NCI-H1105 treated with DMSO at 0.1 percent for 48 hours (cell line): ENCODE measurements at places on chromosomes 7 and 10.
A peak's percentile ranks its signal among the peaks of the same experiment; 100 is the strongest.

GRCh38 chr7:49773218-49773935 is at the start of gene VWC2:
VWC2 (plus strand) TSS chr7:49773638; CDS start chr7:49775436, 1,798 bp downstream.
- no peak for DNase-seq

GRCh38 chr7:110943701-110944345 is 147.1 kb upstream of the LRRN3 start:
- no peak for DNase-seq

DNA sequence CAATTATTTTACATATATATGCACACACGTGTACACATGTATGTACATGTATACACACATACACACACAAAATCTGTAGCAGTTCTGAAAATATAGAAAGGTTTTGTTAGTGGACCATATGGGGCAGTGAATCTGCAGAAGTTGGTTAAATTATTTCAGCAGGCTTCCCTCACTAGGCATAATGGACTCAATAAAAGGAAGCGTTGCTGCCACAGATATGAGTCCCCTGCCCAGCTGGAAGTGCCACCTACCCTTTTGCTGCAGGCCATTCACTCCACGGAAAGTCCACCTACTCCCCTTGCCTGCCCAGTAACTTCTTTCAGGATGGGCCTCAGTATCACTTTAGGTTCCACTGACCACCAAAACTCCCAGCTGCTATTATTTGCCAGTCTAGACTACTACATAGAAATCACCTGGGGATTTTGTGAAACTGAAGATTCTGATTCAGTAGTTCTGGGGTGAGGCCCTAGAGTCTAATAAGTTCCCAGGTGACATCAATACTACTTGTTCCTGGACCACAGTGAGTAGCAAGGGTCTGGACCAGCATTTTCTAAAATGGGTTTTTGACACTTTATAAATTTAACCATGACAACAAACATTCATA is 29.3 kb upstream of the CROT start:
- DNase-seq: no peak

DNA sequence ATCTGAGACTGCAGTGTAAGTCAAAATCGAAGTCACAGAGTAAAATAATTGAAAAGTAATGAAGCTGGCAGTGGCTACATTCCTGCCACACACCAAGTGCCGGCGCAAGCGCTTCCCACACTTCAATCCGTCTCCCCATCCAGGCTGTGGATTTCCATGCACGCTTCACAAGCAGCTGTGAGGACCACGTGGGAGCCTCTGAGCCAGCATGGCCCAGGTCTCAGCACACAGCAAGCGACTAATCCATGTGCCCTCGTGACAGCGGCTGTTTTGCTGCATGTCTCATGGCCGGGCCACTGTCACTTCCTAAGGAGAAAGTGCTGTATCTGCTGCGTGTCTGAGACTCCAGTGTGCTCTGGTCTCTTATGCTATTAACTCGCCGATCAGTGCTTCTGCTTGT is 566.9 kb downstream of the DNAJB6 start:
- no peak for DNase-seq

DNA sequence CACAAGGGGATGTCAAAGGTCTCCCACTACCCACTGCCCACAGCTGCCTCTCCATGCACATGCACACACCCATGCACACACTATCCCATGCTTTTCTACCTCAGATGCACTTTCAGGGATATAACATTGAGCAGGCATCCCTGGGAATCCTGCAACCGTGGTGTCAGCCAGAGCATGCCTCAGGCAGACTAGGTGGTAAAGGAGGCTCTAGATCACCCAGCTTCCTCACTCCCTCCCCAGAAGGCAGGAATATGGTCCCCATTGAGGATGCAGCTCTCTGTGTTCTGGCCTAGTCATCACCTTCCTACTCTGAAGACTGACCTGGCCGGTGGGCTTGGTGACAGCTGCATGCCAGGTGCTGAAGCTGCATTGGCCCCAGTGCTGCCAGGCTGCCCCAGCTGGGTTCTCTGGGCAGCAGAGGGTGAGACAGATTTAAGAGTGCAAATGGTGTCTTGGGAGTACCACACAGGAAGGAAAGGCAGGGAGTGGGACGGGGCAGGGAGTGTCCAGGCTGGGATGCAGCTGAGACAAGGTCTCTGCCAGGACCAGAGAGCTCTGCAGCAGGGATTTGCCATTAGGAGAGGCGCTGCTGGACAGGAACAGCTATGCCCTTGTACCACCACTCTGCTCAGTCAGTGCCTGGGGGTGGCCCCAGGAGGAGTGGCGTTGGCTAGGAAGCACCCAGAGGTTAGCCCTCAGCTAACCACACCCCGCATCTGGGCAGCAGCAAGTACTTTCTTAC is 53.4 kb upstream of the GDF10 start:
- no peak for DNase-seq

GRCh38 chr7:36315309-36315944 is 74.2 kb upstream of the ANLN start:
- DNase-seq: no peak

- DNase-seq: no peak
Measured at GRCh38 chr7:139973101-139974050, 89.4 kb downstream of the PARP12 start.

GRCh38 chr10:99883523-99883922 is 101.1 kb downstream of the ABCC2 start:
- no peak for DNase-seq

DNA sequence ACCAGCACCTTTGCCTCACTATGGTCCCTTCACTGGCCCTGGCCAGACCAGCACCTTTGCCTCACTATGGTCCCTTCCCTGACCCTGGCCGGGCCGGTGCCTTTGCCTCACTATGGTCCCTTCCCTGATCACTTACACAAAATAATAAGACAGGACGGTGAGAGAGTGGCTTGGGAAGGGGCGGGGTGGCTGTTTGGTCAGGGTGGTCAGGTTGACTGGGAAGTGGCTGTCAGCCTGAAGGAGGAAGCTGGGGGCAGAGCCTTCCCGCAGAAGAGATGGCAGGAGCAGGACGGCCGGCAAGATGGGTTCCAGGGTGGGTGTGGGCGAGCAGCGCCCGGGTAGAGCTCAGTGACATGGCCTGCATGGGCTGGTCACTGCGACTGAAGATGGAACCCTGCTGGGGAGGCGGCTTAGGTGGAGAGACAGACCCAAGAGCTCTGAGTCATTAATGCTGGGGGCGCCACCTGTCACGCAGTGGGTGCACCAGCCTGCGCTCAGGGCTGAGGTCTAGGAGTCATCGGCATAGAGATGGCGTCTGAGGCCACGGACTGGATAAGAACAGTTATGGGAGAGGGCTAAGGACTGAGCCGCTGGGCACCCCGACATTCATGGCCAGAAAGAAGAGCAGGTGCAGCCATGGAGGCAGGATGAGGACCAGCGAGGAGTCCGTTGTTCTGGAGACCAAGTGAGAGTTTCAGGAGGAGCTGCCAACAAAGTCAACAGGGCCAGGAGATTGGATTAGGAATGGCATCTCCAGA is 91.8 kb downstream of the CHST15 start:
- DNase-seq: no peak

DNA sequence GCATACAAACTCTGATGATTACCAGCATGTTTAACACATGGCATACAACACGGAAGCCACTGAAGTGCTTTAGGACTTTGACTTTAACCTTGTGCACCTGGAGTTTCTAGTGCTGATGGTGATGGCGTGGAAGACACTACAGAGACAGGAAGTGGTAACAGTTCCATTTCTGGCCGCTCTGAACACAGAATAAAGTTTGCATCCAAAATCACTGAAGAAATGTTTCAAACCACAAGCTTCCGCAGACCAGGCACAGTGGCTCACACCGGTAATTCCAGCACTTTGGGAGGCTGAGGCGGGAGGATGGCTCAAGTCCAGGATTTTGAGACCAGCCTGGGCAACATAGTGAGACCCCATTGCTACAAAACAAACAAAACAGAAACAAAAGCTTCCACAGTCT is 40.3 kb upstream of the TNPO3 start:
- no peak for DNase-seq

DNA sequence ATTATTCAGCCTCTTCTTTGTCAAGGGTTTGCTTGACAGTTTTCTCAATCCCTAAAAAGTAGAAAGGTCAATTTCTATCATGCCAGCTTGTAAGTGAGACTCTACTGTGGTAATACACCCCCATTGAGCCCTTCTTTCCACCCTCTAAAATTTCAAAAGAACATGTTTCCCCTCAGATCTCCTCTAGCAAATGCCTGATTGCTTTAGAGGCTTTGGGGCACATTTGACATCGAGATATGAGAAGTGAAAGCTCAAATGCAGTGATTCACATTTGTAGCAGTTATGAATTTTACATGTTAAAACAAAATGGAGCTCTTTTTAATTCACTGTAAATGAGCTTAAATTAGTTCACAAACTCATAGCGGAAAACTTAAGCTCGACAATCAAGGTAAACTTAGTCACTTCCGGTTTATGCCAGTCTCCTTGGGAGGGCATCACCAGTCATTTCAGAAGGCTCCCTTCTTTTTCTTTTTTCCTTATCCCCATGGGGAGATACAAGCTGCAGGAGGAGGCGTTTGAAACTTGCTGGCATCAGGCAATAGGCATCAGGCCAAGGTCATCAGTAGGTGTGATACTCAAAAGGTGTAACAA is 55.3 kb upstream of the ADO start:
- no peak for DNase-seq

DNA sequence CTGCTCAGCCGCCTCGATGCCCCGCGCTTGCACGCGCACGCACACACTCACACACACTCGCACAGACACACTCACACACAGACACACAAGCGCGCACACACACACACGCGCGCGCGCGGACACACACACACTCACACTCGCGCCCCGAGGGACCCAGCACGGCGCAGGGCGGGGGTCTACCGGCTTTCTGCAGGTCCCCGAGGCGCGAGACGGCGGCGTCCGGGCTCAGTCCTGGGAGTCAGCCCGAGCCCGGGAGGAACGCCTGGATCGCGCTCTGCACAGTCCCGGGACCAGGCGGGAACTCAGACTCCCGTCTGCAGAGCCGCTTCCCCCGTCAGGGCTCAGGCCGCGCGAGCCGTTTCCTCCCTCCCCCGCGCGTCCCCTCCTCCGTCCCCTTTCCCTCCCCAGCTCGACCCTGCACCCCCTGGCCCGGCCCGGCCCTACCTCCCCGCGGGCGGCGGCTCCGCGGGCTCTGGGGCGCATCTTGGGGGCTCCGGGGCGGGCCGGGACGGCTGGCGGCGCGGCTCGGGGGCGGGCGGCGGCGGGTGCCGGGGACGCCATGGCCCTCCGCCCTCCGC is 464 bp downstream of the DENND2A start:
- peak; percentile 18 for DNase-seq

DNA sequence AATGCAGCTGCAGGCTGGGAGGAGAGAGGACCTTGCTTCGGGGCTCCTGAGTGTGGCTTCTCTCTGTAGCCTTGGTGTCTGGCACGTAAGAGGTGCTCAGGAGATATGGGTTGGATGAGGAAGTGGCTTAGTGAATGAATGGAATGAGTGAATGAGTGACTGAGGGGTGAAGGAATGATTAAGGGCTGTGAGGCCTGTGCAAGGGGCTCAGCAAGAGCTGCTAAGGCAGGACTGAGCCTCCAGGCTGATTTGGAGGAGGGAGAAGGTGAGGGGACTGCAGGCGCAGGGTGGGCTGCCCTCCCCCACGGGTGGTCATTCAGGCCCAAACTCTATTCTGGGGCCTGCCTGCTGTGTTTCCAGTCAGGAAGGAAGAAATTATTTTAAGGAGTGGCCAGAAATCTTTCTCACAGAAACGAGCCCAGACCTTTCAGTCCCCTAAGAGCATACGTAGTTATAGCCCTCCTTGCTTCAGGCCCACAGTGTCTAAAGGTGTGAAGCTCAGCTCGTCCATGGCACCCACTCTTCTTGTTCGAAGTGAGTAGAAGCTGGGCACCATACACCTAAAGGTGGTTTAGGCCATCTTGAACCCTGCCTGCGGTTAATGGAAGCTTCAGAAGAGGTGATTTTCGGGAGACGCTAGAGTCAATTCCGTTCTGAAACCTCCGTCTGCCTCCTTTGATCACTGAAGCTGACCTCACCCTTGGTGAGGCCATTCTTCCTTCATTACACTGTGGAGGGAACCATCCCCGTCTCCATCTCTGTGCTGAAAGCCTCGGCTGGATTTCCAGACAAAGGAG is 49.5 kb upstream of the SAMD8 start:
- DNase-seq: no peak

GRCh38 chr10:75740541-75740940 is 309.1 kb downstream of the LRMDA start:
- no peak for DNase-seq

- DNase-seq: peak; percentile 84
Measured at GRCh38 chr7:122790132-122790531, 87.4 kb upstream of the RNF148 start.

GRCh38 chr10:5532307-5532605 is 7.5 kb downstream of the CALML3 start:
- no peak for DNase-seq

GRCh38 chr7:28061824-28062196 is 118.8 kb downstream of the JAZF1 start:
- DNase-seq: no peak

DNA sequence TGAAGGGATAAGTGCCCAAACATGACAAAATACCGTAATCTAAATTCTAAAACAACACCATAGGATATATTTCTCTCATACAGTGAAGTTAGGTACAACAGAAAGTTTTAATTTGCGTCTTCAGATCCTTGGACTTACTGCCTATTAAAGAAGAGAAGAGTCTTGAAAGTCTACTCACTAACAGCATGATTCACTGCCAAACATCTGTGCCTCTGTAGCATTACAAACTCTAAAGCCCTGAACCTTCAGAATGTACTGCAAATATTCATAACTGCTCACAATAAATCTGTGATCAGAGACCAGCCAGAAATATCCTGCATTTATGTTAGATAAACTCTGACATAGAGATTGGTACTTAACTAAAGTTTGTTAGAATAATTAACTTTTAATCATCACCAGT is 365.3 kb downstream of the PARD3 start:
- no peak for DNase-seq

DNA sequence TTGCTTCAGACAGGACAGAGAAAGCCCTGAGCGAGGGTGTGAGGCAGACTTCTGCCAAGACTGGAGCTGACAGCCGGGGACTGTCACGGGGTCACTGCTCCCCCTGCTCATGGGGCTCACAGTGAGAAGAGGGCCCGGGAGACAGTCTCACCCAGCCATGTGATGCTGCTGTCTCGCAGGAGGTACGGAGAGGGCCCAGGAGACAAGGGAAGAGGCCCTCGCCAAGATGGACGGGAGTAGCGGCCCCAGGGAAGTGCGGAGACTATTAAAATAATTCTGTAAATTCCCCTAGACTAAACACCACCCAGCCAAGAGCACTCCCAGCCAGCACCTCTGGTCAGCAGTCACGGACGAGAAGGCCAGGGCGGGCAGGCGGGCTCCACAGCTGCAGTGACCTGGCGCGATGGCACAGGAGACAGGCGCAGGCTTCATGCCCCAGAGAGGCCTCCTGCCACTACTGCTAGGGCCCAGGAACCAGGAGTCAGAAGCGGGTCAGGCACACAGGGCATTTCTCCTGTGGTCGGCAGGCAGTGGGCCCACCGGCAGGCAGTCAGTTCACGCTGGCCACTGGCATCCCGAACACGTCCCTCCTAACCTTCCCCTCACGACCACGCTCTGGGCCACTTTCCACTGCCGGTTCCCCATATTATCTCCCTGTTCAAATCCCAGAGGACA is 24.1 kb downstream of the WDR86 start:
- no peak for DNase-seq

DNA sequence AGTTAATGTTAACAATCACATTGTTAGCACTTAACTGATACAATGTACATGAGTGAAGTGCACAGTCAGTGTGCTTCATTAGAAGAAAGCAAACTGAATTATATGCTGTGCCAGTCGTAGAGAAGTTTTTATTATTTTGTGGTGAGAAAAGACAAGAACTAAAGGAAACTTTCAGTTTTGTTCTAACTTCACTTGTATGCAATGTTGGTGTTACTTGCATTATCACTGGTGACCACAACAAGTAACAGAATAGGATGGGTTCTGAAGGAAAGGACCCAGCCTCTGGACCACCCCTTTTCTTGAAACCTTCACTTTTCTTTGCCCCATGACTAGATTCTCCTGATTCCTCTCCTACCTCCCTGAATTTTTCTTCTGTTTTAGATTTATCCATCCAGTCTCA is 123.3 kb upstream of the GAD2 start:
- DNase-seq: no peak
